Stimulated activated CD4-positive, alpha-beta T cell treated with anti-CD3 and anti-CD28 coated beads, Interleukin-4, amount 100 ng/mL, for 48 hours (primary cell): ENCODE measurements at places on chromosomes 7 and 10.

DNA sequence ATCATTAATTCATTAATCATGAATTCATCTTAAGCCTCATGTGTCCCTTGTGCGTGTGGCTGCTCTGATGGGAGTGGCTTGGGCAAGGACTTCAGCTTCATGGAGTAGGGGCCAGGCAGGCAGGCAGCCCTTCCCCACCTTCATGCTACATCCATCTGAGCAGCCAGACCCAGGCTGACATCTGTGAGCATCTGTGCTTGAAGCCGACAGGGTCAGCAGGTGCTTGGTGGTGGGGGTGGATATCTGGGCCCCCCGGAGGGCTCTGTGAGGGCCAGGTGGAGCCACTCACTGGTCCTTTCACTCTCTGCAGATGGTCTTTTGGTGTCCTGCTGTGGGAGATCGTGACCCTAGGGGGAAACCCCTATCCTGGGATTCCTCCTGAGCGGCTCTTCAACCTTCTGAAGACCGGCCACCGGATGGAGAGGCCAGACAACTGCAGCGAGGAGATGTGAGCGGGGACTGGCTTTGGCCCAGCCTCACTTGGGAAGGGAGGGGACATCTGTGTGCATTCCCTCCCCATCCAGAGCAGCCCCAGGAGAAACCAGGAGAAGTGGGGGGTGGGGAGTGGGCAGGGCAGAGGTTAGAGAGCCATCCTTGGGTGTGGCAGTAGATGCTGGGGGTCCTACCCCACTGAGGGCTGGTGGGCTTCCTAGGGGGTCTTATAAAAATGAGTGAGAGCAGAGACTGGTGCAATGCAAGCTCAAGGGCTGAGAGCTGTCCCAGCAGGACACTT is 14.7 kb upstream of the CSGALNACT2 start:
- DNase-seq, result no peak

DNA sequence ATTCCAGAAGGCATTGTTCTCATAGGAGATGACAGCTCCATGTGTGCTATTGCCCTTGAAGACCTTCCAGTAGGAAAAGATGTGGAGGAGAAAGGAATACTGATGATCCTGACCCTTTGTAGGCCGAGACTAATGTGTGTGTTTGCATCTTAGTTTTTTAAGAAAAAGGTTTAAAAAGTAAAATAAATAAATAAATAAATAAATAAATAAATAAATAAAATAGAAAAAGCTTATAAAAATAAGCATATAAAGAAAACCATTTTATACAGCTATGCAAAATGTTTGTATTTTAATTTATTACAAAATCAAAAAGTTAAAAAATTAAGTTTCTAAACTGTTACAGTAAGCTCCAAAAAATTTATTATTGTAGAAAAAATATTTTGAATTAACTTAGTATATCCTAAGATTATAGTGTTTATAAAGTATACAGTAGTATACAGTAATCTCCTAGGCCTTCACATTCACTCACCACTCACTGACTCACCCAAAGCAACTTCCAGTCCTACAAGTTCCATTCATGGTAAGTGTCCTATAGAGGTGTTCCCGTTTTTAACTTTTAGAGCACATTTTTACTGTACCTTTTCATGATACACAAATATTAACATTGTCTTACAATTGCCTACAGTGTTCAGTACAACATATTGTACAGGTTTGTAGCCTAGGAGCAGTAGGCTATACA is 435.2 kb upstream of the SEMA3A start:
- no peak for DNase-seq

DNA sequence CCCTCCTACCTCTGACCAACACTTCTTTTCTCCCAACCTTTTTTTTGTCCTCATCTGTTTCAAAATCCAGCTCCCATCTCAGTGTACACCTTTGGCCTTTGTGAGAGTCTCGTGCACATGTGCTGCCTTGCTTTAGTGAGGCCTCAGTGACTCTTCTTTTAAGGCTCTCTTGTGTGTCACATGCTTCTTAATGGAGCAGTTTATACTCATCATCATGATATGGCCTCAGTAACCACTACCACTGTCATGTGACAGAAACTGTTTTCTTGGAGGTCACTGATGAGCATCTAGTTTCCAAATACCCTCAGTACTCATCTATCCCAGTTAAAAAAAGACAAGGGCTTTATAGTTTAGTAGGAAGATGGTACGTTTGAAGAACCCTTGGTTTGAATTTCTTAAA is 8.1 kb upstream of the ARHGAP22 start:
- no peak for DNase-seq

- peak; percentile 17 for DNase-seq
These were observed 65.6 kb downstream of the TWIST1 start for GRCh38 chr7:19051767-19052375.

- no peak for DNase-seq
These were observed 30.9 kb upstream of the LMTK2 start for GRCh38 chr7:98075801-98076200.

GRCh38 chr10:85967594-85967993 is 399.0 kb downstream of the GRID1 start:
- no peak for DNase-seq

DNA sequence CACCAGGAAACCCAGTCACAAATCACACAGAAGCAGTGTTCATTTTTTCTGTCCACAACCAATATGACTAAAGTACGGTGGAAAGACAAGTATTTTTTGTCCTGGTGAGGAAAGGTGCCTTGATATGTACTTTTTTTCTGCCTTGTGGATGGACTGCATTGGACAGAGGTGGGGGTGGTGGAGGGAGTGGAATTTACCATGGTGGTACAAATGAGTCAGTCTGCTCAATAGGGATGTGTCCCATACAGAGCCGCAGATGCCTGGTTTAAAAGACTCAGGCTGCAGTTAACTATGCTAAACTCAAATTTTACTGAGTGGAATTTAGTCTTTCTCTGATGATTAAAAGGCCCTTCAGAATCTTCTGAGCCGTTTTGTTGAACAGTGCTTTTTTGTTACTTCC is 674.5 kb upstream of the GALNT17 start:
- DNase-seq, result no peak

DNA sequence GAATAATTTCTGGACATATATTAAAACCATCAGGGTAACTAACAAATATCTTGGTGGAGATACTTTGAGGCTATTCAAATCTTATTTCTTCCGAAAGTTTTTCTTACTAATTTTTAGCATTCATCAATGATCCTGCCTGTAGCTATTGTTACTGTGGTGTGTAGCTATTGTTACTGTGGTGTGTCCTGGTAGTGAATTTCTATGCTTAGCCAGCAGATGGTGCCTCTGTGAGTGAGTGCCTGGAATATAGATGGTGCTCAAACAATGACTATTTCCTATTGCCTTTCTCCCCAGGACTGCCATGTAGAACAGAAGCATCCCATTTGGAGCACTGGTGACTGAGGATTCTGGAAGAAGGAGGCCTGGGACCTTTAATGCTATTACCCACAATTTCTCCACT is 245.7 kb downstream of the CCSER2 start:
- no peak for DNase-seq
